ENCODE measurements at places on chromosomes 5 and 9. TPM values are rescaled to one million over a fixed set of nuclear protein-coding genes. Genes with fewer than 3 reads are reported as not detected.

DNA sequence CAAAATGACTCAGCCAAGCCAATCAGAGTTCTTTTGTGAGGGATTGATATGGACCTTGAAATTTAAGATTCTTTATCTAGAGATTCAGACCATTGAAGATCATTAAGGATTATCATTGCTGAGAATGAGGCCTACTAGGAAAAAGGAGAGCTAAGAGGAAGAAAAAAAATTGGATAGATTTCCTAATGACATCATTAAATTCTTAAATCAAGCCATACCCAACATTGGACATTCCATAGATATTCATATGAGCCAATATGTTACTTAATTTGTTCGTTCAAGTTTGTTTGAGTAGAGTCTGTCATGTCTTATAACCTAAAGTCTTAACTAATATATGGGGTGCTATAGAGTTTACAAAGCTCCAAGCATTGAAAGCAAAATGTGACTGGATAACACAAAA lies 727.9 kb upstream of the SEMA6A start:
- no peak for DNase-seq

GRCh38 chr5:168266016-168266415 lies 25.4 kb upstream of the WWC1 start:
- DNase-seq: no peak

- DNase-seq: no peak
Measured at GRCh38 chr5:53032188-53032587, 43.0 kb downstream of the ITGA2 start.

DNA sequence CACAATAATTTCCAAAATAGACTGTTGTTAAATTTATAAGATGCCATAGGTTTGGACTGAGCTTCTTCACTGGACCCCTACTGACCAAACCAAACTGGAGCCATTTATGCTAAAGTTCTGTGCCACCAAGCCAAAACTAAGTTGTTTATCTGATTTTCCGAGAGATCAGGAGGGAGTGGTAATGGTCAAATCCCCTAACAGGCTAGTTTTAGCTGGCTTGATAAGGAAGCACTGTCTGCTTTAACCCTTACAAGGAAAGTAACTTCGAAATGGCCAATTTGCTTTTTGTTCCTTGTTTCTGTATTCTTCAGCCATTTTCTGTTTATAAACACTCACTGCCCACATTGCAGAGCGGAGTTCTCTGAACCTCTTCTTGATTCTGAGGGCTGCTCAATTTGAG lies 246.8 kb upstream of the TUT7 start:
- no peak for DNase-seq

- no peak for DNase-seq
Measured at GRCh38 chr9:97394881-97395280, 17.0 kb upstream of the TDRD7 start.

Gene SNX24
- 13.2 TPM for polyA plus RNA-seq

Gene FAM200C
- polyA plus RNA-seq: 7.9 TPM

Gene BTNL3
- polyA plus RNA-seq: not detected
